ENCODE measurements at places on chromosomes 2 and 18. TPM values are rescaled to one million over a fixed set of nuclear protein-coding genes. Genes with fewer than 3 reads are reported as not detected.

The TGFA gene
- total RNA-seq = 2.6 TPM

The LYG2 gene
- total RNA-seq = not detected

The FZD7 gene
- total RNA-seq = 404 TPM

The POTEC gene
- total RNA-seq = not detected

The SLC38A11 gene
- not detected for total RNA-seq

The ZNF396 gene
- total RNA-seq = 0.85 TPM

The UPP2 gene
- not detected for total RNA-seq

The BBS5 gene
- 0.35 TPM for total RNA-seq

The RESP18 gene
- total RNA-seq = not detected

The MAP2 gene
- total RNA-seq = 4.4 TPM

The AQP12B gene
- total RNA-seq = not detected

The ANKRD23 gene
- 4.0 TPM for total RNA-seq

The DSG4 gene
- not detected for total RNA-seq

The C1QL2 gene
- total RNA-seq = 0.69 TPM

The LOXL3 gene
- total RNA-seq = 12.2 TPM

The UCN gene
- 0.59 TPM for total RNA-seq

The IKZF2 gene
- total RNA-seq = 3.1 TPM

The TRAF3IP1 gene
- total RNA-seq = 12.2 TPM

The RNF138 gene
- total RNA-seq = 89.6 TPM

The CHRND gene
- not detected for total RNA-seq

The ANKAR gene
- 3.0 TPM for total RNA-seq

The DUSP28 gene
- 2.7 TPM for total RNA-seq

The HAAO gene
- total RNA-seq = 0.97 TPM

The PJVK gene
- 3.0 TPM for total RNA-seq

The FBXO36 gene
- 9.0 TPM for total RNA-seq
